ENCODE measurements at places on chromosomes 11 and 22.

- peak; percentile 43 for DNase-seq
Observed at GRCh38 chr11:6362873-6363678, 27.2 kb upstream of the SMPD1 start.

- DNase-seq: no peak
Observed at GRCh38 chr11:86292912-86293616, 9.0 kb upstream of the HIKESHI start.

GRCh38 chr22:46947516-46948257 is 185.2 kb downstream of the TBC1D22A start:
- DNase-seq: no peak

DNA sequence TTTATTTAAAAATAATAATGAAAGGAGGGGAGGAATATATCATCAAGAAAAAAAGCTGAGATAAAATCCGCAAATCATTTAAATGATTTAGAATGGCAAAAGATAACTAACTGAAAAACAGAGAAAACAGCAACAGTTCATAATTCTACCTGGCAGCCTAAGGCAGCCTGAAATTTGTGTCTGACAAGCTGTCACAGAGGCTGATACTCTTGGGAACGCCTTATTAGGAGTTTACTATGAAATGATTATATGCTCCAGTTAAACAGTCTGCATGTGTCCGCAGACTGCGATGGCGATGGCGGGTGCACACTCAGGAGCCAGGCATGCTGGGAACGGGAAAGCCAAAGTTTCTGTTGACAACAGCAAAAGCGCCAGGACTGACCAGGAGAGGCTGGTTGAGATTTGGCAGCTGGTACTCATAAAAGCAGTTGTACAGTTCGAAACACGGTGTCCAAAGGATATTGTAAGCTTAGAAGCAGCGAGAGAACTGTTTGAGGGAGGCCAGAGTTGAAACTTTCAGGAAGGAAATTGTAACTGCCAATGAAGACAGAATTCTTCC is 172.9 kb upstream of the MPPED2 start:
- DNase-seq: no peak

GRCh38 chr11:131178020-131178419 is 192.4 kb upstream of the NTM start:
- DNase-seq: no peak

GRCh38 chr11:8382436-8383053 is 118.9 kb upstream of the LMO1 start:
- DNase-seq: no peak

DNA sequence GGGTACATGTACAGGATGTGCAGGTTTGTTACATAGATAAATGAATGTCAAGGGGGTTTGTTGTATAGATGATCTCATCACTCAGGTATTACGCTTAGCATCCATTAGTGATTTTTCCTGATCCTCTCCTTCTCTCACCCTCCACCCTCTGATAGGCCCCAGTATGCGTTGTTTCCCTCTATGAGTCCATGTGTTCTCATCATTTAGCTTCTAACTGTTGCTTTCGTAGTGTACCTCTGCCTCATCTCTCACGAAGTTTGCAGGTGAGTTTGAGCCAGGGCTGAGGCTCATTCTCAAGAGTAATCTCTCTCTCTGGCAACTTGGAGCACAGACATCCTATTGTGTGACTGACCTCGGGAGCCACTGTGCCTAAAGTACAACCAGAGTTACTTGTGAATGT is 4.7 kb upstream of the HBE1 start:
- DNase-seq: no peak

- no peak for DNase-seq
Observed at GRCh38 chr11:117808784-117809183, 11.8 kb upstream of the DSCAML1 start.

- no peak for DNase-seq
Observed at GRCh38 chr11:127002669-127003259, 2.2 kb upstream of the KIRREL3 start.

GRCh38 chr22:41574847-41575381 is 14.1 kb downstream of the CSDC2 start:
- no peak for DNase-seq

DNA sequence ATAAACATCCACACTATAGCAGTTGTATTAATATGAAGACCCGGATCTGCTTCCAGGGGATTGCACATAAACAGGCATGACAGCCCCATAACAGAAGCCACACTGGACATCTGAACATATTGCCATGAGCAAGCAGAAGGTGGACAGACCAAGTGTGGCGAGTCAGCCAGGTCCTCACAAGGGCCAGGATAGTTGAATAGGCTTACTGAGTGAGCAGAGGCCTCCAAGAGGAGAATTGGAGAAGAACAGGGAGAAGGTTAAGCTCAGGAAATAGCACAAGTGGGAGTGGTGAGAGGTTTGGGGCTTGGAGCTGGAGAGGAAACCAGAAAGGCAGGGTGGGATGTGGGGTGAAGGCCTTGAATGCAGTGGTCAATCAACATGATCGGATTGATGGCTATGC is 10.8 kb downstream of the SLC35C1 start:
- no peak for DNase-seq

GRCh38 chr11:133520707-133521106 is 11.6 kb downstream of the OPCML start:
- DNase-seq: no peak
